Endothelial cell of umbilical vein (primary cell): ENCODE measurements at places on chromosomes 2 and 18.

DNA sequence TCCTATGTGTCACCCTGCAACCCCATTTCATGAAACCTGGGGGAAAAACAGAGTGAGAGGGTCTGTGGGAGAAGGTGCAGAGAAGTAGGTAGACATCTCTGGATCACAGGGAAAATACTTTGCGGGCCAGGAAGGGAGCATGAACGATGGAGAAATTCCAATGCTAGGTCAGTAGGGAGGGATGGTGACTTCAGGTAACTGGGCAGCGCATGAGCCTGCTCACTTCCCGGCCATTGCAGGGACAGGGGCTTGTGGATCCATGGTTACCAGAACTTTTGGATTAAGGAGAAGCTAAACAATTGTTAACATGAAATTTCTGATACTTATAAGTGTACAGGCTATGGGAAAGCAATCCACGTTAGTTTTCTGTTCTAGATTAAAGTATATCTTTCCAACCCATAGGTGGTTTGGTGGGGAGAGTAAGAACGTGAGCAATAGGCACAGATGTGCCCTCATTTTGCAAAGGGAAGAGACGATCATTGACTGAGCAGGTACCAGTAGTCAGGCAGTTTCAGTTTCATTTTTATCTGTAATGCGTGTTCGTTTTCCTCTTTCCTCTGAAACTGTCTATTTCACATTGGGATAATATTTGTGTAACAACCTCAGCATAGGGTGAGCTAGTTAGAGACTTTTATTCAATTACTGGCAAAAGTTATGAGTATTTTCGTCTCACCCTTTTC is 65.0 kb downstream of the NYAP2 start:
- DNase-seq = no peak
- H3K27me3 ChIP-seq = no peaks in the 10 kb centered on the region

- H3K4me3 ChIP-seq = no peak overlapping the region
- H3K4me1 ChIP-seq = no peaks in the 10 kb centered on the region
- no peaks in the 10 kb centered on the region for H3K36me3 ChIP-seq
- no peaks in the 10 kb centered on the region for H3K27me3 ChIP-seq
- no peak for DNase-seq
Measured at GRCh38 chr18:30280186-30280585, 762.4 kb downstream of the DSC3 start.

DNA sequence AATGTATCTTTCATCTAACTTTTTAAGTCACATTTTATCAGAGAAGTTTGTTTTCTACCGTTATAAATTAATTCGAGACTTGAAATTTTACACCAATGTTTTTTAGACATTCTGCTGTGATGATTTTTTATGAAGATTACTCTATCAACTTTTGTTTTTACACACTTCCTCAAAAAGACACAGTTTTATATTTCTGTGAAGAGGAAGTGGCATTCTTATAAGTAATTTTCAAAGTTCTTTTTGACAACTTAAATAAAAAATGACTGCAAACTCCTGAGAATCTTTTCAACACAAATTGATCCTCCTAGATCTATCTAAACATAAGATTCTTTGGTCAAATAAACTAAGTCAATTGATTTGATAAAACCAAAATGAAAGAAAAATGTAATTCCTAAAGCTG is 13.7 kb downstream of the ANKRD44 start:
- H3K4me1 ChIP-seq = no peaks in the 10 kb centered on the region
- no peaks in the 10 kb centered on the region for H3K36me3 ChIP-seq
- H3K27ac ChIP-seq = no peak overlapping the region
- no peaks in the 10 kb centered on the region for H3K27me3 ChIP-seq
- no peak for DNase-seq

DNA sequence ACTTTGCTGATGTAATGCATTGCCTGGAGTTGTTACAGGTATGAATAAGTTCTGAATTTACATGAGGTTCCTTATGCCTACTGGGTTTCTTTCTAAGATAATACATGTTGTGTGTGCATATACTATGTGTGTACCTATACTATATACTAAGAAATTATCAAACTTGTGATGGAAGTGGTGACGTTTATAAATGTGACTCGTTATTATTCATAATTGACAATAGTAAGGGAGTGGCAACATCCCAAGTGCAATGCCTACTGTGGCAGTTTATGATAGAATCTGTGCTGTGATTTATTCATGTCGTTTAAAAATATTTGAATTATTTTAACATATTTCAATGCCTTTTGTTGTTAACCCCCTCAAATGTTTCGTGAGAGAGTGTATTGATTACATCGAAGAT is 29.9 kb downstream of the MYOM1 start:
- no peak for DNase-seq
- no peaks in the 10 kb centered on the region for H3K4me1 ChIP-seq
- peaks cover 2% of the 10 kb centered on the region for H3K27me3 ChIP-seq
- no peak overlapping the region for H3K27ac ChIP-seq
- no peaks in the 10 kb centered on the region for H3K36me3 ChIP-seq

- no peak overlapping the region for H3K27ac ChIP-seq
- H3K36me3 ChIP-seq = no peaks in the 10 kb centered on the region
- no peaks in the 10 kb centered on the region for H3K4me1 ChIP-seq
- DNase-seq = no peak
- H3K4me3 ChIP-seq = no peak overlapping the region
Measured at GRCh38 chr18:4765401-4765800, 310.3 kb upstream of the DLGAP1 start.

GRCh38 chr18:60873708-60874107 is 459.5 kb upstream of the CDH20 start:
- peaks cover 19% of the 10 kb centered on the region for H3K4me1 ChIP-seq
- H3K27ac ChIP-seq = no peak overlapping the region
- no peaks in the 10 kb centered on the region for H3K27me3 ChIP-seq
- no peak overlapping the region for H3K4me3 ChIP-seq
- peak; percentile 73 for DNase-seq

GRCh38 chr2:7703543-7704144 is 786.4 kb downstream of the RNF144A start:
- H3K27ac ChIP-seq = no peak overlapping the region
- H3K4me1 ChIP-seq = no peaks in the 10 kb centered on the region
- H3K36me3 ChIP-seq = no peaks in the 10 kb centered on the region
- H3K4me3 ChIP-seq = no peak overlapping the region
- no peaks in the 10 kb centered on the region for H3K27me3 ChIP-seq

DNA sequence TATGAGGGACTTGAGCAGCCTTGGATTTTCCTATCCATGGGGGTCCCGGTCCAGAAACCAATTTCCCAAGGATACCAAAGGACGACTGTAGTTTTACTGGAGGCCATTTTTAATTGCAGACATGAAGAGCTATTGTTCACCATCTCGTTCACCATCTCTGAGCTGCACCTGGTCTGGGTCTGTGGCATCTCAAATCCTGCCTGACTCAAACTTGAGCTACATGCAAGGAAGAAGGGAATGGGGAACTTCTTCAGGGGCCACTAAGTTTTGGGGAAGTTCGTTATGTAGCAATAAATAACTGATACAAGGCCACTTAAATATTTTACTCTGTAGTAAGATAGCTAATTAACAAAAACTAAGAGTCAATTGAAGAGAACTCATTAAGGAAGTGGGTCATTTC is 2.1 kb upstream of the SMCHD1 start:
- peaks cover 4% of the 10 kb centered on the region for H3K27me3 ChIP-seq
- H3K27ac ChIP-seq = no peak overlapping the region
- H3K4me3 ChIP-seq = no peak overlapping the region
- no peaks in the 10 kb centered on the region for H3K36me3 ChIP-seq
- no peak for DNase-seq

DNA sequence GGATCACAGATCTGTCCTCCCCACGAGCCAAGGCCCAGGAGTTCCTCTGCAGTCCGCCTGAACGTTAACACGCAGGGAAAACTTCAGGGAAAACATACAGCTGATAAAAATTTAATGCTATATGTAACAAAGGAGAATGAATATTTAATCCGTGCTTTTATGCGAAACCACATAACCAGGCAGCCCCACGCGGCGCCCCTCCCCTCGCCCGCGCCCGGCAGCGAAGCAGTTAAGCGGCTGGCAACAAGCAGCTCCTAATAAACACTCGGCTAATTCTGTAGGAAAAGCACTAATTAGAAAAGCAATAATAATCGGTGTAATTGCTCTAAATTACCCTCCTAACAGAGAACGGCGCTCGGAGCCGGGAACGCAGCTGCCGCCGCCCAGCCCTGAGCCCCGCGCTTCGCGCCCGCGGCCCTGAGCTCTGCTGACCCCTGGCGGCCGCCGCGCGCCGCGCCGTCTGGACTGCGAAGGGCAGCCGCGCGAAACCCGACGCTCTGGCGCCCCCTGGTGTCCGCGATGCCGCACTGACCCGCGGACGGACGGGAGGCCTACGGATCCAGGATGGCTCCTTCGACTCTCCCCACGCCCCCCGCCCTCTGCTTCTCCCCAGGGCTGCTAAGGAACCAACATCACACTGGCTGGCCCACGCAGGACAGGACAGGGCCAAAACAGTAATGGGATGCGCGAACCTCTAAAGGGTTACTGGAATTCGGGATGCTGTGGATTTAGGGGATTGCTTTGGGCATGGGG is 181.4 kb downstream of the SMAD2 start:
- H3K4me3 ChIP-seq = no peak overlapping the region
- H3K36me3 ChIP-seq = no peaks in the 10 kb centered on the region
- no peaks in the 10 kb centered on the region for H3K27me3 ChIP-seq
- peak; percentile 73 for DNase-seq

DNA sequence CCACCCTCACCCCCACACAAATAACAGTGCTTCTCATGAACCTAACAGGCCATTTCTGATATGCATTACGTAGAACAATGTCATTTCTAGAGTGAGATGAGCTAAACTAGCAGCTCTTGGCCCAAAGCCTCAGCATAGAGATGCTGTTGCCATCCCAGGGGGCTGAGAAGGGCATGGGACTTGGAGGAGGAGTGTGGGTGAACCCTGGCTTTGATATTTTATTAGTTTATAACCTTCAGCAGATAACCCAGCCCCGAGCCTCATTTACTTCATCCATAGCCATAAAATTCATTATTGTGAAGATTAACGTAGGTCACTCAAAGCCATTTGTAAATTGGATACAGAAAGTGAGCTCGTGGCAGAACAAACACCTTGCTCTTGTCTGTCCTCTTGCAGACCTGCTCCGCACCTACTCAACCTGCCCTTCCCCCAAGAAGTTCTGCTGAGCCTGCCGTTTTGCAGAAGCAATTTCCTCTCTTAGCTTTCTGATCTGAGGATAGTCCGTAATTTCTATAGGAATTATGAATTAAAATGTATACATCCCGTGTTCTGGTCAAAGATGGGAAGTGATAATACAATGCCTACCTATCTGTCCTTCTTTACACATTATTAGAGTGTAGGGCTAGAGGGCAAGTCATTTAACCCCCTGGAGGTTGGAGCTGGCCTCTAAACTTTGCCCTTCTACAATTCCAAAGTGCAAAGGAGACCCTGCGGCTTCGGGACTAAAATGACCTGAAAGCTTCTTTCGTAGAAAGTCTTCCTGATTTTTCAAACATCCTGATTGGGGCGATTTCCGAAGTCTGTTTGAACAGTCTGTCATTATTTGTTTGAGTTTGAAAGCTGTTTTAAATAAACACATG is 187.4 kb downstream of the BCL2 start:
- no peak overlapping the region for H3K27ac ChIP-seq
- no peak overlapping the region for H3K4me3 ChIP-seq
- H3K27me3 ChIP-seq = no peaks in the 10 kb centered on the region
- no peaks in the 10 kb centered on the region for H3K36me3 ChIP-seq

DNA sequence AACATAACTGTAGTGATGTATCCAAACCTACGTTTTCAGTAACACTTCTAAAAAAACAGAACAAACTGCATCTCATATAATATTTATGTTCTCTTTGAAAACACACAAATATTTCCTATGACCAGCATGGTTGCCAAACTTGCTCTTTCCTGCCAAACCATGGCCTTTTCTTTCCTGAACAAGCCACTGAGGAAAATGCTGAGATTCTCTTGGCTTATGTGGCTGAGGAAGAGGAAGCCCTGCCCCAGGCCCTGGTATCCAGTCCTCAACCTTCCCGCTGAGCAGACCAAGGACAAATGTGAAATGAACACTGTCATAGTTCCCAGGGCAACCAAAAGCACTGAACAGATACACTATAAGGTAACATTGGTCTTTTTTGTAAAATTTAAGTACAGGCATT is 35.9 kb upstream of the NARS1 start:
- H3K4me3 ChIP-seq = no peak overlapping the region
- peak; percentile 80 for DNase-seq
- no peaks in the 10 kb centered on the region for H3K27me3 ChIP-seq
- peaks cover 19% of the 10 kb centered on the region for H3K36me3 ChIP-seq
- no peak overlapping the region for H3K27ac ChIP-seq
- peaks cover 9% of the 10 kb centered on the region for H3K4me1 ChIP-seq

- H3K4me1 ChIP-seq = peaks cover 20% of the 10 kb centered on the region
- H3K4me3 ChIP-seq = no peak overlapping the region
- H3K27ac ChIP-seq = no peak overlapping the region
- H3K36me3 ChIP-seq = no peaks in the 10 kb centered on the region
- no peak for DNase-seq
Measured at GRCh38 chr18:62713651-62714247, 1.6 kb upstream of the PHLPP1 start.

- no peaks in the 10 kb centered on the region for H3K27me3 ChIP-seq
- no peak overlapping the region for H3K4me3 ChIP-seq
- no peak overlapping the region for H3K27ac ChIP-seq
- H3K36me3 ChIP-seq = no peaks in the 10 kb centered on the region
Measured at GRCh38 chr18:12885500-12885899, 1.5 kb upstream of the PTPN2 start.

DNA sequence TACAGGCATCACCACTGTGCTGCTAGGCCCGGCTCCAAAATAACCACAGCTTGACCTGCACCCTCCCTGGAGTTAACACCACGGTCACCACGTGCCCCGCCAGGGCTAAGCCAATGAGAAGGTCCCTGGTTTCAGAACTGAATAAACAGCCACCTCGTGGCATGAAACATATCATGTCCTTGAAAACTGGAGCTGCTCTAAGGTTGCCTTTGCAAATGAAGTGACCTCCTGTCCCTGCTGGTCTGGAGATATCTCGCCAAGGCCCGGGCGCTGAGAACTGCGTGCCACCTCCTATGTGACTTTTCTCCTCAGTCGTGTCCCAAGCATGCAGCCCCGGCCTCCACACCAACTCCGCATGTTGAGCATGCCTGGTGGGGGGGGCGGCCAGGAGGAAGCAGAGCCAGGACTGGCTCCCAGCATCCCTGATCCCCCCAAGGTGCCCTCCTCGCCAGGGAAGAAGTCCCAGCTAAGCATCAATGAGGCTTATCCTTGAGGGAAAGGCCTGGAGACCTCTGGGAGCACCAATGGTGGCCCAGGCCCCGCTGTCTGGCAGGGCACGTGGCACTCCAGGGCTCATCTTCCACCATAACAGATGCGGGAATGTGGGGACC is 16.3 kb upstream of the KCNG2 start:
- H3K4me3 ChIP-seq = no peak overlapping the region
- no peak for DNase-seq
- H3K36me3 ChIP-seq = no peaks in the 10 kb centered on the region
- H3K27ac ChIP-seq = no peak overlapping the region
- no peaks in the 10 kb centered on the region for H3K4me1 ChIP-seq
